Naive thymus-derived CD8-positive, alpha-beta T cell (primary cell): ENCODE measurements at places on chromosomes 7 and 10. TPM values are rescaled to one million over a fixed set of nuclear protein-coding genes. Genes with fewer than 3 reads are reported as not detected.

The FAM25A gene
- not detected for total RNA-seq

The NRCAM gene
- 46.6 TPM for total RNA-seq

The AMZ1 gene
- total RNA-seq, result not detected

The ANLN gene
- 0.36 TPM for total RNA-seq

The TMEM225B gene
- 2.3 TPM for total RNA-seq
